ENCODE measurements at places on chromosomes 6 and 20. TPM values are rescaled to one million over a fixed set of nuclear protein-coding genes. Genes with fewer than 3 reads are reported as not detected.

Gene TRIM40
- not detected for total RNA-seq

Gene OSBPL2
- 104 TPM for total RNA-seq

Gene BMP6
- total RNA-seq: 0.25 TPM

Gene TMEM244
- total RNA-seq: not detected

Gene NRSN1
- not detected for total RNA-seq

Gene C20orf204
- 4.3 TPM for total RNA-seq

Gene OR2B6
- total RNA-seq: not detected

Gene SLC24A3
- 0.09 TPM for total RNA-seq

Gene LBP
- total RNA-seq: not detected

Gene GTSF1L
- total RNA-seq: not detected

Gene TFAP2C
- not detected for total RNA-seq

Gene KIAA1755
- not detected for total RNA-seq

Gene DLK2
- total RNA-seq: not detected

Gene PPDPF
- 159 TPM for total RNA-seq

DNA sequence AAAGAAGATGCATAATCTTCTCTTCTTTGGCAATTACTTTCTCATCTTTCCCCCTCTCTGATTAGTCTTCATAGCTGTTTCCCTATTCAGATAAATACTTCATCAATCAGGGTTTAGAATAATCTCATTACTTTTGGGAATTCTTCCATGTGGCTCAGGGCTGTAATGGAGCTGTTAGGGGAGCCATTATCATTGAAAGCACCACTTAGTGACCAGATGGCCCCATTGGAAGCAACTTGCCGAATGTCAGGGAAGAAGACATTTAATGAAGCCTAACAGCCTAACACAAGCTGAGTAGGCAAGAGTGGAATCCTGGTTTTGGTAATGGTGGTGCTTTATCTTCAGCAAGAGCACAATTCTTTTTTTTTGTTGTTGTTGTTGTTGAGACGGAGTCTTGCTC, 45.0 kb downstream of the TIAM2 start:
- H3K4me3 ChIP-seq: no peak overlapping the region
- H3K4me1 ChIP-seq: no peaks in the 10 kb centered on the region
- no peak for DNase-seq
- no peaks in the 10 kb centered on the region for H3K36me3 ChIP-seq
- H3K27me3 ChIP-seq: no peaks in the 10 kb centered on the region
- H3K27ac ChIP-seq: no peak overlapping the region

DNA sequence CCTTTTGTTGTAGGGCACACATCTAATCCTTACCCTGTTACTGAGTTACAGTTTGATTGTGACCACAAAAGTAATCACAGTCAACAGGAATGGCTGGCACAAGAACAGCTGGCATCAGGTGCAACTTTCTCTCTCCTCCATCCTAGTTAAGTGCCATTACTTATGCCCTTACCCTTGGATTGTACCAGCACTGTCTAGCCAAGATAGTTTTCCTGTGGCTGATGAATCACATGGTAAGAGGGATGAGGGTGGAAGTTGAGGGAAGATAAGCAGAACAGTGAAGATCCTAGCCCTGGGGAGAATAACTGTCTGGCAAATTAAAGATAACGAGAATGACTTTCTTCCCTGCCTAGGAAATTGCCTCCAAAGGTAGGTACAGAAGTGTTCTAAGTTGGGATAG, 42.0 kb downstream of the RNF217 start:
- H3K27ac ChIP-seq: no peak overlapping the region
- no peak for DNase-seq
- no peaks in the 10 kb centered on the region for H3K27me3 ChIP-seq
- no peak overlapping the region for H3K4me3 ChIP-seq

GRCh38 chr6:136751522-136751956, 40.7 kb downstream of the MAP3K5 start:
- H3K27me3 ChIP-seq: no peaks in the 10 kb centered on the region
- no peak overlapping the region for H3K4me3 ChIP-seq

DNA sequence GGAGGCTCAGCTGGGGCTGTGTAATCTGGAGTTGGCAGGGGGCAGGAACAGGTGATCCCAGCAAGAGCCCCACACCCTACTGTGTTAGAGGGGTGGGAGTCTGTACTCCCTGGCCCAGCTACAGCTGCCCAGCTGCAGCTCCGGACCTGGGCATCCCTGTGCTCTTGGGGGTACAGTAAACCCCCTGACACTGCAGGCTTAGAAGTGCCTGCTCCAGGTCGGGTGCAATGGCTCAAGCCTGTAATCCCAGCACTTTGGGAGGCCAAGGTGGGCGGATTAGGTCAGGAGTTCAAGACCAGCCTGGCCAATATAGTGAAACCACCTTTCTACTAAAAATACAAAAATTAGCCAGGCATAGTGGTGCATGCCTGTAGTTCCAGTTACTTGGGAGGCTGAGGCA, 1228.6 kb upstream of the EYS start:
- DNase-seq: no peak
- H3K36me3 ChIP-seq: no peaks in the 10 kb centered on the region
- H3K4me3 ChIP-seq: no peak overlapping the region
- H3K27ac ChIP-seq: no peak overlapping the region

- H3K4me3 ChIP-seq: peak overlapping the region; percentile 69
- peak overlapping the region; percentile 58 for H3K27ac ChIP-seq
- H3K36me3 ChIP-seq: no peaks in the 10 kb centered on the region
- peaks cover 31% of the 10 kb centered on the region for H3K4me1 ChIP-seq
Observed at GRCh38 chr6:3162565-3163247, 5.4 kb upstream of the TUBB2A start.

GRCh38 chr20:9218531-9218961, 149.7 kb downstream of the PLCB4 start:
- H3K27ac ChIP-seq: no peak overlapping the region
- no peaks in the 10 kb centered on the region for H3K27me3 ChIP-seq
- H3K4me1 ChIP-seq: no peaks in the 10 kb centered on the region

- no peak overlapping the region for H3K27ac ChIP-seq
- H3K4me1 ChIP-seq: no peaks in the 10 kb centered on the region
- H3K27me3 ChIP-seq: no peaks in the 10 kb centered on the region
- no peak for DNase-seq
Observed at GRCh38 chr20:51166489-51166888, 143.6 kb upstream of the KCNG1 start.

DNA sequence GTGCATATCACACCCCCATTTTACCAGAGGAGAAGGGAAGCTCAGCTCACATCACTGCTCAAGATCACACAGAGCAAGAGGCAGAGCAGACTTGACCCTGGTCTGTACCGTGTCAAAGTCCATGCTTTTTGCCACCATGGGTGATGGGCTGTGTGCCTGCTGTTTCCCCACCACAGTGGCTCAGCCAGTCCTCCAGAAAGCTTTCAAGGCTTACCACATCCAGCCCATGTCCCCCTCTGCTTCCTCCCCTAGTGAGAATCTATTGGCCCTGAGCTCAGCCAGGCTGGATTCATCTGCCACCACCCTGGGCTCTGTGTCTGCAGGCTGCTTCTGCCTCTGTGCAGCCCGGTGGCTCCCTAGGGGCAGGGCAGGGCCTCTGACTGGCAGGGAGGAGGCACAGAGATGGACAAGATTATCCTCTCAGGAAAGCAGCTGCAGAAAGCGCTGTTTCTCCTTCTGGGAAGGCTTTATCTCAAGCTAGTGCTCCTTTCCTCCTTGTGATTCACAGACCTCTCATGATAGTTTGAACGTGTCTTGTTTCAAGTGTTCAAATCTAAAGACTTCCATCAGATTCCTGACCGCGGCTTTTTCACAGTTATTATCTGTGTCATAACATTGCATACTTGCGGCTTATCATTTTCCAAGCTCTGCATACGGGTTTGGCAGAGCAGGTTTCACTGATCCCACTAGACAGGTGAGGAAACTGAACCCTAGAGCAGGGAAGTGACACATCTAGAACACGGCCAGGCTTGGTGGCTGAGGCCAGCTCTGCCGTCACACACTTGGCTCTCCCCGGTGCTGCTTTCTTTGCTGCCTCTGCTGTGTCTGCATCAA, 37.4 kb downstream of the VEGFA start:
- no peak for DNase-seq
- peaks cover 10% of the 10 kb centered on the region for H3K4me1 ChIP-seq
- no peaks in the 10 kb centered on the region for H3K36me3 ChIP-seq
- no peak overlapping the region for H3K4me3 ChIP-seq
- H3K27me3 ChIP-seq: no peaks in the 10 kb centered on the region

- H3K27me3 ChIP-seq: no peaks in the 10 kb centered on the region
- H3K4me1 ChIP-seq: no peaks in the 10 kb centered on the region
- no peak overlapping the region for H3K4me3 ChIP-seq
Observed at GRCh38 chr6:149843051-149843633, 21.0 kb downstream of the LRP11 start.

DNA sequence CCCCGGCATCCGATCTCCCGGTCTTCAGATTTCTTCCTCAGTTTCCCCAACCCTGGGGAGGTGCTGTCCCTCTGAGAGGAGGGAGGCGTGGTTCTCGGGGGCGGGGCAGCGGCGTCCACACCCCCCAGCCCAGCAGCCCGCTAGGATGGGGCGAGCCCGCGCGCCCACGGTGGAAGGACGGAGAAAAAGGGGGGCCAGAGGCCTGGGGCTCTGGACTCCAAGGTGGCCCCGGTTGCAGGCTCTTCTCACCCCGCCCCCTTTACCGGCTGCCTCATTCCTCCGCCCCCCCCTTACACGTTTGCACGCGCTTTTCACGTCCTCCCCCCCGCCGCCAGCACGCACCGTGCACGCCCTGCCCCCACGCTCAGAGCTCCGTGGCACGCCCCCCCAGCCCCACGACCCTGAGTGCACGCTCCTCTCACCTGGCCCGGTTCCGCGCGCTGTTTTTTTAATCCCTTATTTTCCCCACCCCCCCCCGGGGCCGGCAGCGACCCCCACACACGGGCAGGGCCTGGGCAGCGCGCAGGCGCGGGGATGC, 402 bp downstream of the ZBTB12 start:
- DNase-seq: peak; percentile 85
- H3K27ac ChIP-seq: peak overlapping the region; percentile 17
- peaks cover 50% of the 10 kb centered on the region for H3K4me1 ChIP-seq
- peak overlapping the region; percentile 40 for H3K4me3 ChIP-seq

DNA sequence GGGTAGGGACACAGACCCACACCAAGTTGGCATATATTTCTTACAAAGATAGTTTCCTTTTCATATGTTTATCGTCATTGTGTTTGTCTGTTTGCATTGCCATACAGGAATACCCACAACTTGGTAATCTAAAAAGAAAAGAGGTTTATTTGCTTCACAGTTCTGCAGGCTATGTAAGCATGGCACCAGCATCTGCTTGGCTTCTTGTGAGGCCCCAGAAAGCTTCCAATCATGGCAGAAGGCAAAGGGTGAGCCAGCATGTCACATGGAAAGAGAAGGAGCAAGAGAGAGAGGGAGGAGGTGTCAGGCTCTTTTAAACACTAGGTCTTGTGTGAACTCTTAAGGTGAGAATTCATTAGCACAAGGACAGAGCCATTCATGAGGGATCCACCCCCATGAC, 52.5 kb downstream of the CCN2 start:
- no peak overlapping the region for H3K4me3 ChIP-seq
- no peaks in the 10 kb centered on the region for H3K4me1 ChIP-seq
- H3K27me3 ChIP-seq: no peaks in the 10 kb centered on the region
- no peak overlapping the region for H3K27ac ChIP-seq
- no peak for DNase-seq
- no peaks in the 10 kb centered on the region for H3K36me3 ChIP-seq

DNA sequence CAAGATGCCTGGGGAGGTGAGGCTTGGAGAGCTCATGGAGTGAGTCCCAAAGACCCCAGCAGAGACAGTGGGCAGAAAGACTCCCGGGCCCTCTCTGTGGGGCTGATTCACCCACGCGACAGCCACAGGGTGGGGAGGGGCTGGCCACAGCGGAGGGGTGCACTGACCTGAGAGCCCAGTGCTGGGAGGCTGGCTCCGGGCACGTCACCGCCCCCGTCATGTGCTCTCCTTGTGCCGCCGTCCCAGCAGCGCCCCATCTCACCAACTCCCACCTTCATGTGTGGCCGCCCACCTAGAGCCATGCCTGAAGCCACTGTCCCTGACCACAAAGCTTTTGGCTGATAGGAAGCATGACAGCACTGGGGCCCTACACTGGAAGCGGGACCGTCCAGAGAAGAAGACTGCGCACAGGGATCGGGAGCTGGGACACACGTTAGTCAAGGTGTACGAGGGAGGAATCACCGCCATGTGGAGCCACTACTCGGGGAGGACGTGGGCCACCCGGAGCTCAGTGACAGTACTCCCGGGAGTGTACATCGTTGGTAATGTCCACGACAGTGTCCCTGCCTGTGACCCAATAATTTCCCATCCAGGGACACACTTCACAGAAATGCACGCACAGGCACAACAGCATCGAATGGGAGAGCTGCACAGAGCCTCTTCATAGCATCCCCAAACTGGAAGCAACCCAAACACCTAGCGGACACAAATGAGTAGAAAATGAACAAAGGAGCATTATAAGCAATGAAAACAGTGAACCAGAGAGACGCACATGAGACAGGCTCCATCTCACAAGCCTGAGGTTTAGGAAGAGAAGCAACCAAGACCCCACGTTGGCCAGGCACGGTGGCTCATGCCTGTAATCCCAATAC, 28.4 kb upstream of the FOXC1 start:
- H3K4me1 ChIP-seq: no peaks in the 10 kb centered on the region
- no peaks in the 10 kb centered on the region for H3K27me3 ChIP-seq
- no peaks in the 10 kb centered on the region for H3K36me3 ChIP-seq
- H3K4me3 ChIP-seq: no peak overlapping the region

DNA sequence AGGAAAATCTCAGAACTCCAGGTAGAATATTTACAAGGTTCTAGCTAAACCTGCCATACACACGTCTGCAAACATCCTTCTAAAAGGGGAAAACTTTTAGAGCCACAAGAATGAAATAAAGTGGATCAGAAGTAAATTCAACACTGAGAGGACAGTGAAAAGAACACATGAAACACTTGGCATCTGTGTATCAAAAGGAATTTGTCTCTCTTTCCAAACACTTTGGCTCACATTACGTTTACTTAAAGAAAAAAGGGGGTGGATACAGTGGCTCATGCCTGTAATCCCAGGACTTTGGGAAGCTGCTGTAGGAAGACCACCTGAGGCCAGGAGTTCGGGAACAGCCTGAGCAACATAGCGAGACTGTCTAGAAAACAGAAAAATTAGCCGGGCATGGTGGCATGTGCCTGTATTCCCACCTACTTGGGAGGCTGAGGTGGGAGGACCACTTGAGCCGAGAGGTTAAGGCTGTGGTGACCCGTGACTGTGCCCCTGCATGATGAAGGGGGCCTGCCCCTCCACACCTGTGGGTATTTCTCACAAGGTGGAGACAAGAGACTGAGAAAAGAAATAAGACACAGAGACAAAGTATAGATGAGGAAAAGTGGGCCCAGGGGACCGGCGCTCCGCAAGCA, 35.4 kb downstream of the NINL start:
- H3K36me3 ChIP-seq: no peaks in the 10 kb centered on the region
- no peak overlapping the region for H3K4me3 ChIP-seq
- peaks cover 18% of the 10 kb centered on the region for H3K4me1 ChIP-seq
- H3K27me3 ChIP-seq: no peaks in the 10 kb centered on the region

- H3K36me3 ChIP-seq: no peaks in the 10 kb centered on the region
- H3K4me3 ChIP-seq: no peak overlapping the region
- DNase-seq: no peak
- H3K27me3 ChIP-seq: no peaks in the 10 kb centered on the region
- no peak overlapping the region for H3K27ac ChIP-seq
Observed at GRCh38 chr6:148332088-148332487, 10.6 kb upstream of the SASH1 start.

Data from natural killer cell (primary cell).